ENCODE measurements at places on chromosomes 6 and 20. TPM values are rescaled to one million over a fixed set of nuclear protein-coding genes. Genes with fewer than 3 reads are reported as not detected.

- DNase-seq, result no peak
These were observed 7.3 kb upstream of the TGM2 start for GRCh38 chr20:38172408-38172807.

DNA sequence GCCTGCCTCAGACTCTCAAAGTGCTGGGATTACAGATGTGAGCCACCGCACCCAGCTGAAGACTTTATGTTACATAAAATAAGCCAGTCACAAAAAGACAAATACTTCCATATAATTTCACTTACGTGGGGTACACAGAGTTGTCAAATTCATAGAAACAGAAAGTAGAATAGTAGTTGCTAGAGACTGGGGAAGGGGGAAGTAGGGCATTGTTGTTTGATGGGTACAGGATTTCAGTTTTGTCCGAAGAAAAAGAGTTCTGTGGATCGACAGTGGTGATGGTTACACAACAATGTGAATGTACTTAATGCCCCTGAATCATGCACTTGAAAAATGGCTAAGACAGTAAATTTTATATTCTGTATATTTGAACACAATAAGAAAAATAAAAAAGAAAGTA, 41.6 kb upstream of the ANKEF1 start:
- no peak for DNase-seq

DNA sequence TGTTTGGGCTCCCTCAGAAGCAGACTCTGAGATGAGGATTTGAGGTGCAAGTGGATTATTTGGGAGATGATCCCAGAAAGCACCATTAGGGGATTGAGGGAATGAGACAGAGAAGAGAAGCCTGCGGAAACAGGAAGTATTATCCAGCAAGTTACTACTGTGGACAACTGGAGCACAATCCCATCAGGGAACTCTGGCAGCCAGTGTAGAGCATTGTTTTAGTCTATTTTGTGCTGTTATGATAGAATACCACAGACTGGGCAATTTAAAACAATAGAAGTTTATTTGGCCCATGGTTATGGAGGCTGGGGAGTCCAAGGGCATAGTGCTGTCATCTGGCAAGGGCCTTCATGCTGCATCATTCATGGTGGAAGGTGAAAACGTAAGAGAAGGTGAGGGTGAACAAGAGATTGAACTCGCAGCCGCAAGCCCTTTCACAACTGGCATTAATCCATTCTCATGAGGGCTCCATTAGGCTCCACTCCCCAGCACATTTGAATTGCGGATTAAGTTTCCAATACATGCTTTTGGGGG, 43.5 kb upstream of the SLC9A8 start:
- DNase-seq, result no peak

DNA sequence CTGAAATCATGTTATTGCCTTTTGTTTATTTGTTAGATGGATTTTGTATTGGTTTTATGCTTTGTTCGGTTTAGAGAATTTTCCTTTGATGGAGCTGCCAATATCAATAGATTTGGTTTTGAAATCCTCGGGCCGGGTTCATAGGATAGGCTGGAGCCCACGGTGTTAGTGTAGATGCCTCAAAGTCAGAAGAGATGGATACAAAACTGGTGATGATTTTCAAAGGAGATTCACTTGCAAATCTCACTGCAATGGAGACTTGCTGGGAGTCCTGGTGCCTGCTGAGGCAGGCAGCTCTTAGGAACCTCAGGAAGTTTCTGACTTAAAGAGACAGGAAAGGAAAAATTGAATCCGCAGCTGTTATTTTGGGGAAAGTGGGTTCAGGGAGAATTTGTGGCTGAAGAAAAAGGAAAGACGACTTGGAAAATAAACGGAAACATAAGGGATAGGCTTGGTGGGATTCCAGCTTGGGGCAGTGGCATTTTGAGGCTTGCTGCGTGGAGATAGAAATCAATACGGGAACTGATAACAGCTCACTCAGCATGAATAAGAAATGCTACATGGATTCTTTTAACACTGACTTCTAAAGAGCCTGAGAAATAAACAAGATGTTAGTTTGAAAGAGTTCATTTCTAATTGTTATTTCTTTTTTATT, 241.6 kb downstream of the PHACTR1 start:
- DNase-seq, result no peak

DNA sequence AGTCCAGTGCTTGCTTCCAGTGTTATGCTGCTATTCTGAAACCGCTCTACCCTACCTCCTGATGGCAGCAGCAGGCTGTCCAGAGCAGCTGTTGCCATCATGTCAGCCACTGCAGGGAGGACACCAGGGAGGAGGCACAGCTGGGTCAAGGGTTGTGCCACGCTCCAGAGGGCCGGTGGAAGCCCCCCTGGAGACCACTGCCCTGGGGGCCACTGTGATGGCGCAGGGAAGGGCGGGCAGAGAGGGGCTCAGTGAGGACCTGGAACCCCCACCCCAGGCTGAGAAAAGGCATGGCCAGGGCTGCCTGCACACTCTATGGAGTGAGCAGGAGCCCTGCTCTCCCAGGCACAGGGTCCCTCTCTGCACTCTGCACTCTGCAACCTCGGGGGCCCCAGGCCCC, 271.3 kb upstream of the BTBD3 start:
- no peak for DNase-seq

DNA sequence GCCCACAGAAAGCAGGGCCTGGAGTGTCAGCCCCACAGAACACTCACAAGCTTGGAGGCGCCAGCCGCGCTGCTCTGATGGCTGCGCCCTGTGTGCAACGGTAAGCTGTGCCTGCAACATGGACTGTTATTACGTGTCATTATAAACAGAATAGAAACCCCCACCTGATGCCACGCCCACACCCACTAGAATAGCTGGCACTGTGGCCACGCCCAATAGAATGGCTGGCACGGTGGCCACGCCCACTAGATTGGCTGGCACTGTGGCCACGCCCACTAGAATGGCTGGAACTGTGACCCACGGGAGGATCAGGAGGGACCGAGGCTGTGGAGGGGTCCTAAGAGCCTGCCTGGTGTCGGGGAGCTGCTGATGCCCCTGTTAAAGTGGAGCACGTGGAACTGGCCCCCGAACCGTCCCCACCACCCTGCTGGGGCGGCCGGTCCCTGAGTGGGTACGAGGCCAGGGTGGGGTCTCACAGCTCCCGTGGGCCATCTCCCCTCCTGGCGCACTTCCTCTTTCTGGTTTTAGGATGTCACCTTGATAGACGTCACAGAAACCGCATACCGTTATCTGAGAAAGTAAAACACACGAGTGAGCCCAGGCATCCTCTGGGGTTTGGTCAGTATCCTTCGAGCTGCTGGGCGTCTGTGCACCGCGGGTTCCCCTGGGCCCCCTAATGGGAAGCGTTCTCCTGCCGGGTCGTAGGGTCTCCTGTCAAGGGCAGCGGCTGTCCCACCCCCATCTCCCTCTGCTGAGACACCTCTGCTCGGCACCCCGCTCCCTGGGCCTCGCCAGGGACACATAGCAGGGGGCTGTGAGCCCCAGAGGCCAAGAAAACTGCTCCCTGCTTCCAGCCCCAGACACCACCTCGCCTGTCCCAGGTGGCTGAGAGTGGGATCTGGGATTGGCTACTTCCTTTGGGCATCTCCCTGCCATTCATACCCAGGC, 25.4 kb downstream of the SLC17A9 start:
- DNase-seq, result peak; percentile 84

DNA sequence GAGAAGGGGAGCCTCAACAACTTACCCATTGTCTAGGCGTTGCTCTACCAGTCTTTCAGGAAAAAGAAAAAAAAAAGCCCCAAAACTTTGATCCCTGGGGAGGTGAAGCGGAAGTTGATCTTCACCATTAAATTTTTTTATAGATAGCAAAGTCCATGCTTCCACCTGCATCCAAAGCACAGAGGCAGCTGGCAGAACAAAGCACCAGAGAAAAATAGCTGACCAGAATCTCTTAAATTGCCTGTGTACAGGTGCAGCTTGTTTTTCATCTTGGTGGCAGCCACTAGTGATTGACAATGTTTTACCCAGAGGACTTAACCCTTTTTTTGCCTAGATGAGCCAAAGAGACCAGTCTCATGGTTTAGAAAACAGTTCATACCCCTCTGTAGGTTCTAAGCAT, 86.0 kb downstream of the MYB start:
- no peak for DNase-seq

DNA sequence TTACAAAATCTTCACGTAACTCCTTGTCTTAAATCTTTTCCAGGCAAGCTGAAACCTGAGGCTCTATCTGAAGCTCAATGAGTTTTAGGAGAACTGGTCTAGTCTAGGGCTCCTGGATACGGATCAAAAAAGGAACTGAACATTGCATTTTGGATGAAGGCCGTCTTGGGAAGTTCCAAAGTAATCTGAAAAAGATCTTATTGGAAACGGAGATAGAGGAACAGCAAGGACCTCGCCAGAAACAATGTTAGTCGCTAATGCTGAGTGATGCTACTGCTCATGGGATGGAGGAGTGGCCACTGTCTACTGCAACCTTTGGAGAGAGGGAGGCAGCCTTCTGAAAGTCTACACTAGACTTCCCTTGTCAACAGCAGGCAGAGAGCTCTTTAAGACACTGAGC, 91.4 kb upstream of the ATXN1 start:
- DNase-seq, result no peak

DNA sequence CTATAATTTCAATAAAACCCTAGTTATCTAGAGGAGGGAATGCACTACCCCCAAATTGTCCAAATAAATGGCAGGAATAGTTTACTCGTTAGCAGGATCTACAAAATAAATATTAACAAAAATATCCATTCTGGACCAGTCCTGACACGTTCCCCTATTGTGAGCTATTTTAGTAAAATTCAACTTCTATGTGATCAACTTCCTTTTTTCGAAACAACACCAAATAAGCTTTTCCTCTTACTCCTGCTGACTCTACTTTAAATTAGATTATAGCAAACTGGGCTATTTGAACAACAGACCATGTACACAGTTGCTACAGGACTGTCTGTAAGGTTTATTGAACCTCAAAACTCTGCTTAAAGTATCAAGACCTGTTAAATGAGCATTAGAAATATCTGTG, 154.3 kb downstream of the IPCEF1 start:
- no peak for DNase-seq

GRCh38 chr20:57678340-57678739, 31.5 kb downstream of the PMEPA1 start:
- no peak for DNase-seq

- DNase-seq, result no peak
These were observed 223.4 kb downstream of the FOXC1 start for GRCh38 chr6:1832844-1833787.

GRCh38 chr20:48880331-48880730, 41.2 kb upstream of the ARFGEF2 start:
- no peak for DNase-seq

DNA sequence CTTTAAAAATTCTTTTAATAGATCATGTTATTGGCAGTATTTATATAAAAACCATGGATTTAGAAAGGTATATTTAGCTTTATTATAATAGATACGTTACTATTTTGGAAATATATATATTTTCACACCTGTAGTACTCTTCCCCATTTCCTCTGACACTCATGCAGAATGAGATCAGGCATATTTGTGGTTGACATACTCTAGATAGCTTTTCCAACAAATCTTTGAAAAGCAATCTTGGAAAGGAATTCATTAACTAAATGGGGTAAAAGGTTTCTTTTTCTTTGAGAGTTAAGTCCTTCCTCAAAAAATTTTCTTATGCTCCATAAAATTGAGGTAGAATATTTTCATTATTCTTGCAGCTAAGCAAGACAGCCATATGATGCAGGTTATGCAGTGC, 14.5 kb downstream of the ASF1A start:
- no peak for DNase-seq

GRCh38 chr20:44026647-44027342, 112.1 kb downstream of the TOX2 start:
- no peak for DNase-seq

GRCh38 chr6:5994999-5995657, 11.6 kb downstream of the NRN1 start:
- no peak for DNase-seq

DNA sequence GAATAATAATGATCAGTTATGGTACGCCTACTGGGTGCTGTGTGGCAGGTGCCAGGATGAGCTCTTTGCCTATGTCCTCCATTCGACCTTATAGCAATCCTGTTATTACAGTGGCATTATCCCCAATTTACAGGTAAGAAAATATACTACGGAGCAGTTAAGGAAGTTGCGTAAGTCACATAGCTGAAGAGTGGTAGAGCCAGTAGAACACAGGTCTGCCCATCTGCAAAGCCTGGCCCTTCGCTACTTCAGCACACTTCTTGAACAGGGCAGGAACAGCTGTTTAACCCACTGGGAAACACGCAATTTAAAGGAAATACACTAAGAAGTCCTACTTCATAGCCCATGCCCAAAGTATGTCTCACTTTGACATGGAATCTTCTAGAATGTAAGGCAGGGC, 91.8 kb downstream of the PXDC1 start:
- DNase-seq, result no peak

- DNase-seq, result no peak
These were observed 1.2 kb downstream of the HLA-DQA2 start for GRCh38 chr6:32742374-32742773.

DNA sequence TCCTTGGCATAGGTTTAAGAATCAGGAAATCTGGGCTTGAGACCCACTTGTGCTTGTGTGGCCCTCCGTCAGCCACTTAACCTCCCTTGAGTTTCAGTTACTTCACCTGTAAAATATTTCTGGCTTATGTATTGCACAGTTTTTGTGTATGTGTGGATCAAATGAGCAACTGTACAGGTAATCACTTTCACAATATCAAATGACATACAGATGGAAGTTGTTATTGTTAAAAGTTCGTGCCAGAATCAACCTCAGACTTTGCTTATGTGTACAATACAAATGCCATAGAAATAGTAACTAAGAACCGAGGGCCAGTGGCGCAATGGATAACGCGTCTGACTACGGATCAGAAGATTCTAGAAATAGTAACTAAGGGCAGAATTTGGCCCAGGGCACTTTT, 65.6 kb upstream of the KIF13A start:
- no peak for DNase-seq

DNA sequence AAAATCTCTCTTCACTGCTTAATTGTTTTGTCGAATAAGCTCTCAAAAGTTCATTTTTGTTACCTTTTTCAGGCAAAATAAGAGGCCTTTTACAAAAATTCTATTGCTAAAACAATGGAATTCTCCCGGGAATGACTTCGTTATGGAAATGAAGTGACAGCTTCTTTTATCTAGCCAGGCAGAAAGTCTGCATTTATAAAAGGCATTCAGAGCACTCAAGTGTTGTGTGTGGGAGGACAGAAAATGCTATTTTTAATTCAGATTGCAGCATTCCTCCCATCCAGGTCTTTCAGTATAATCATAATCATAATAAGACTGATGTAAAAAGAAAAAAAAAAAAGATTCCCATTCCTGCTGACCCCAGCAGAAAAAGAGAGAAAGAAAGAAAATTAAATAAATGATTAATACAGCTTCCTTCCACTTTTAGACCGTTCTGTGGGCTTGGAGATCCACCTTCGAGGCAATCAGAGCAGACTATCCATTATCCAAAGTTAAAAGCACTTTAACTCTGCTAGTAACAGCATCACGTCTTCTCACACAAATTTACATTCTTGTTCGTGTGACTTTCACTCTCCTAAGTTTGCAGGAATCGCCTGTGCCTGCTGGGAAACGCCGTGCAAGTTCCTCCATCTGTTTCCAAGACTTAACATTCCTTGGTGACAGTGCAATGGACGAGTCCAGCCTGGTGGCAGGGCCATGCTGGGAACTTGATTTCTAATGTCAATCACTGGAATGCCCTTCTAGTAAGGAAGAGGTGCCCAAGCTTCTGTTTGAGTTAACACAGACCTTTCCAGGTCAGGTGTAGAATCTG, 258.8 kb downstream of the GMPR start:
- DNase-seq, result no peak

HUS1B gene
- 3.8 TPM for total RNA-seq

GGTLC1 gene
- not detected for total RNA-seq

CTAGE9 gene
- total RNA-seq, result not detected

FGD2 gene
- total RNA-seq, result 3.3 TPM

UCKL1 gene
- 40.6 TPM for total RNA-seq

MOG gene
- total RNA-seq, result not detected

AGER gene
- total RNA-seq, result 70.6 TPM

SIRPG gene
- 48.2 TPM for total RNA-seq

DNPH1 gene
- total RNA-seq, result 76.1 TPM

SUMO4 gene
- total RNA-seq, result 8.5 TPM
